NCI-H1930 (cell line): ENCODE measurements at places on chromosomes 4 and X.

DNA sequence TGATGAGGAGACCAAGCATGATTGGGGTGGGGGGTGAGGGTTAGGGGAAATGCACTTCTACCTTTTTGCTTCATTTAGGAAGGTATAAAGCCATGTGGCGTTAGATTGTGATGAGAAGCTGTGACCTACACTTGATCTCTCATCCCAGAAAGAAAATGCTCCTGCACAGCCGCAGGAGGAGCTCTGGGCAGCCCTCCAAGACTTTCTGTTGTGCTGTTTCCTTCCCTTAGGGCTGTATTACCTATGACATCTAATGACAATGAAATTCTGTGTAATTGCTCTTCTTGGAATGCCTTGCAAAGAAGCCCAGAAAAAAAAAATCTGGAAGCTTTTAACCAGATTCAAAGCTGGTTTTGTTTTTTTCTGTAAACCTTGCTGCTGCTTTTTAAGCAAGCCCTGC, 13.4 kb downstream of the PRPS2 start:
- no peak for DNase-seq

DNA sequence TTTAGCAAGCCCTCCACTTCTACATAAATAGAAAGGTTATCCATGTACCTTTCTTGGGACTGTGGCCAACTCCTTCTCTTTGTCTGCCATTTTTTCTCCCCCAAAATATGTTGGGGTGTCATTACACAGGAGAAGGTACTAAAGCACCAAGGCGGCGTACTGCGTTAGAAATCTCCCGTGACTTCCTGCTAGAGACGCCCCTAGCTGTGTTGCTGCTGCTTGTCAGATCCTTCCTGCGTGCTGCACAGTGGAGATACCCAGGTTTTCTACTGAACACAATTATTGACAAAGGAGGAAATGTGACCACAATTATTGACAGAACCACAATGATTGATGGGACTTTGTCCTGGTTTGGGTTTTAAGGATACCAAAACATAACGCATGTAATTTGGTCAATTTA, 97.7 kb downstream of the EFHC2 start:
- DNase-seq: peak; percentile 17

- no peak for DNase-seq
Measured at GRCh38 chr4:56139241-56139827, 190.6 kb downstream of the CEP135 start.

GRCh38 chrX:105636667-105637066, 185.7 kb upstream of the NRK start:
- DNase-seq: no peak

GRCh38 chrX:107687445-107687844, 59.1 kb downstream of the PRPS1 start:
- DNase-seq: no peak

DNA sequence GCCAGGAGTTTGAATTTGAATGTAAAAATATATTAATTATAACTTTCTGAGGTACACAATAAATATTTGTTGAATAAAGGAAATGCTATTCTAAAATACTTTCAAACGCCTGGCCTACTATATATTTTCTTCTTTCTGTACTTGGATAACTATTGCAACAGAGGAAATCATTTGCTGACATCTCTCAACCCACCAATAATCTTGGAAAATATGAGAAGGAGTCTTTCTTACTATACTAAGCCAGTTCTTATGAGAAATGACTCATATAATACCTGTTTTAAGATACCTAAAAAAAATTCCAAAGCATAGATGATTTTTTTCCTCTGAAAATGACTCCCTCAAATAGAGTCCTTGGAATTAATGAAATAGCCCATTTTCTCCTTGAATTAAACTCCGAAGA, 64.1 kb downstream of the CAMK2D start:
- DNase-seq: no peak

GRCh38 chr4:95694411-95694810, 145.5 kb upstream of the PDHA2 start:
- DNase-seq: no peak

- DNase-seq: no peak
Measured at GRCh38 chr4:845233-845835, 19.4 kb upstream of the CPLX1 start.

DNA sequence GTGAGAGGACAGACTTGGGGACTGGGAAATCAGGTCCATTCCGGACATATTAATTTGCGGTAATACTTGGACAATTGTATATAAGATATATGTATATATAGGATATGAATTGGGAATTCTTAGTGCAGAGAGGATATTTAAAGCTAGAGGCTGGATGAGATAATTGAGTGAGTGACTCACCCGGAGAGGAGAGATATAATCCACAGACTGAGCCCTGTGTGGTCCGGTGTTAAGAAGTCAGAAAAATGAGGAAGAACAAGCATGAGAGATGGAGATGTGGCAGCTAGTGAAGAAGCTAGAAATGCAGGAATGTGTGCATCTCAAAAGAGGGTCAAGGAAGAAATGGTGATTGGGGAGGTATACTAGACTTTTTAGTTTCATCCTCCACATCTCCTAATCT, 336.2 kb downstream of the SLC7A11 start:
- no peak for DNase-seq

DNA sequence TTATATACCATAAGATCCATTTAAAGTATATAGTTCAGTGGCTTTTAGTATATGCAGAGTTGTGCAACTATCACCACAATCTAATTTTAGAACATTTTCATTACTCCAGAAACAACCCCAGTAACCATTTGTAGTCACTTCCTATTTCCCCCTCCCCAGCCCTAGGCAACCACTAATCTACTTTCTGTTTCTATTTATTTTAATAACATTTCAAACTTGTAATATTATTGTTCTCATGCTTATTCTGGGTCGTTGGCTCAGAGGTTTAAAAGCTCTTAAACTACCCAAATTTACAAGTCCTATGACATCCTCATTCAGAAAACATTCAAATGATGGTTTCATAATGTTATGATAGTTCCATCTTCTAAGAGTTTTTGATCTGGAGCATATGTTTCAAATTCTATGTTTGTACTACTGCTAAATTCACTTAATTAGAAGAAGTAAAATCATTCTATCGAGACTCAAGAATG, 18.4 kb downstream of the XIAP start:
- DNase-seq: no peak

DNA sequence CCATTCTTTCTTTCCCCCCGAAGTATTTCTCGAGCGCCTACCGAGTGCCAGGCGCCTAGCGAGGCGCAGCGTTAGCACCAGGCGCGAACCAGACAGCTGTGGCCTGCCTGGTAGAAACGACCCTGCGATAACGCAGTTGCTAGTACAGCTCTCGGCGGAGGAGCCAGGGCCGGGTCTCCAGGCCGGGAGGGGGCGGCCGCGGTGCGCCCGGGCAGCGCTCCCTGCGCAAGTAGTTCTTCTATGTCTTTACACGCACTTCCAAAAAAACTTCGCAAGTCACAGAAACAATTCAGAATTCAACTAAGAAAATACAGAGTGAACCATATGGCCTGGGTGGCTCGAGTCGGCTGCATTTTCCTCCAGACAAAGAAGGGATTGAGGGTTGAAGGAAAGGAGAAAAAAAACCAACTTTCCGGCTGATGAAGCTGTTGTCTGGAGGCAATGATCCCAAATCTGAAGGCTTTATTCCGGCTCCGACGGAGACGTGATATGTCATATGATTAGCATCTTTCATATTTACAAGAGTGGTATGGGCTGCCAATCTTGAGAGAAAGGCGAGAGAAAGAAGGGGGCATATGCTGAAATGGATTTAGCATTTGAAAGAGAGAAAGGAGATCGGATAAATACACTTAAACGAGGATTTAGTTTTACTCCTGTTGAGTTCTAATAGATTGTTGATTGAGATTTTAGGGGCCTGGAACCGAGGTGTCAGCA, 7.2 kb upstream of the NEUROG2 start:
- no peak for DNase-seq

- no peak for DNase-seq
Measured at GRCh38 chr4:137526681-137527080, 5.6 kb downstream of the PCDH18 start.

DNA sequence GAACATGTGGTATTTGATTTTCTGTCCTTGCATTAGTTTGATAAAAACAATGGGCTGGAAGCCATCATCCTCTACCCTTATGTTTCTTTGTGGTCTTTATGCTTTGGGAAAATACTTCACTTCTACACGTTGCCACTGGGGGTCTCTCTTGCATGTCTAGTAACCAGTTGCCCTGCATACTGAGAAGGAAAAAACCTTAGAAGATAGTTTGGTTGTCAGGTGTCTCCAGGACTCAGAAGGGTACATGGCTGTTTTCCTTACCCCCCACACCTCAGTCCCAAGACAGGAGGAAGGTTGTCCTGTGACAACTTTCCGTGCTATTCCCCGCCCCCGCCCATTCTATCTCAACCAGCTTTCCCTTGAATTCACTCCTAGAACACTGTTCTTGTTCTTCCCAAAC, 62.1 kb upstream of the LANCL3 start:
- DNase-seq: no peak

DNA sequence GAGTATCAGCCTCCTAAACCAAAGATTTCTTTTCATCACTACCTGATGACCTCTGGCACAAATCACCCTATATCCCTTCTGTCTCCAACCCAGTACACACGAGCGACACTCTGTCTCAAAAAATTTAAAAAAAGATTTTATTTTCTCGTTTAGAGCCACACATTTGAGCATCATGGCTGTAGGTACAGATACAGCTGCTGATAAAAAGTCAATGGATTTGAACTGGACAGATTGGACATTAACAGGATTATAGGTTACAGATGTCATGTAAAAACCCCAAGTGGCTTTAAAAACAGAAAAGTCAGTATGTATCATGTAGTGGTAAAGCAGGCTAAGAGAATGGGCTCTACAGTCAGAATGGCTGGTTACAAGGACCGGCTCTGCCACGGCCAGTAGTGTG, 171.1 kb downstream of the SCFD2 start:
- no peak for DNase-seq

DNA sequence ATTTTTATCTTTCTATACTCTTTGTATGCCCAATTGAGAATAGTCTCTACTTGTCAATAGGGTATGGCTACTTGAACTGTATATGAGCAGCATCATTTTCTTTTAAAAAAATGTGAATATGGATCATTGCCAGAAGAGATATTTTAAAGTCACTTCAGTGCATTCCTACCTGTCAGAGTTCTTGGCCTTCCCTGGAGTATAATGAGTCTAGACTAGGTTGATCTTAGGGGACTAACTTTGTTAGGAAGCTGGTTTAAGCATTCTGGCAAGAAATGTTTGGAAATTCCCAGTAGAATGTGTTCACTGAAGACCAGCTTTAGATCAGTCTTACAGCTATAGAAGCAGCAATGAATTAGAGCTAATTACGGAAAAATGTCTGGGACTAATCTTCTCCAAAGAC, 178.2 kb downstream of the FAT4 start:
- no peak for DNase-seq

GRCh38 chr4:112775801-112776200, 138.9 kb downstream of the LARP7 start:
- no peak for DNase-seq

DNA sequence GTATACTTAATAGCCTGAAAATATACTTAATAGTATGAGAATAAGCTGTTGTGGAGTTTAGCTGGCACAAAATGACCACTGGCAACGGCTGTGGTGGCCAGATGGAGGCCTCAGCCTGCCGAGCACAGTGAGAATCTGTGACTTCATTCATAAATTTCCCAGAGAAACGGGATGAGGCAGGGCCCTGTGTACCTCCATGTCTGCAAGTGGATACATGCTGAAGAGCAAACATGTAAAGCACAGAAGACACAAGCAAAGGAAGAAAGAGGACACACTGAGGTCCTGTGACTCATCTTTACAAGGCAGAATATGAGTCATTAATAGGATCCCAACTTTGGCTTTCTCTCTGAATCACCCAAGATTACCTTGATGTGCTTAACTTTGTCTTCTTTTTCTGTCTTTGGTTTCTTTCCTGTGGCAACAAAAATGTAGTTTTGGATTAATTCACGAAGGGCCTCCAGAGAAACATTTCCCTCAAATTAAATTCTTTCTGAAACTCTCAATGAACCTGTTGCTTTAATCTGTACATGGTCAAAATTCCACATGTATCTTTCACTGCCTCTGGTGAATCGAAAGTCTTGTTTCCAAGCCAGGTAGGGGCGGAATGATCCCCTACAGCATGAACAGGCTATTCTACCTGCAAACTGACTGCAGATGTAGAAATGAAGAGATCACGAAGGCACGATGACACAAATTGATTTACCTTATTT, 56.4 kb downstream of the IRF2 start:
- no peak for DNase-seq

DNA sequence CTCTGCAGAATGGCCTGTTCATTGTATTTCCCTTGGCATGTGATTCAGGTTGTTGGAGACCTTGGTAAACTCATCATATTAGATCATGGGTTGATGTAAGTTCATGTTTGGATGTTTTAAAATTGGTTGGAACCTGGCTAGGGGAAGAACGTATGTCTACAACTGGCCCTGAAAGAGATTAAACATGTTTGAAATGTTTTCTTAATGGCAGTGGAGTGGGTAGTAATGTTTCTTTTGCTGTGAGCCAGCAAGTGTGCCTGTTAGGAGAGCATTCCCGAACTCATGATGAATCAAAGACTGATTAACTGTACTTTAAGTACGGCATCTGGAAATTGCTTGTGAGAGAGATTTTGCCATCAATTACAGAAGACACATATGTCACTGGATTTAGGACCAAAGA, 44.5 kb upstream of the SLC4A4 start:
- no peak for DNase-seq

GRCh38 chr4:102525097-102525496, 23.9 kb downstream of the NFKB1 start:
- no peak for DNase-seq

- DNase-seq: no peak
Measured at GRCh38 chrX:100609591-100609990, 24.9 kb downstream of the TNMD start.

- DNase-seq: no peak
Measured at GRCh38 chr4:147481577-147482109, 746 bp downstream of the EDNRA start.

GRCh38 chr4:47814618-47815295, 23.1 kb downstream of the CORIN start:
- no peak for DNase-seq

DNA sequence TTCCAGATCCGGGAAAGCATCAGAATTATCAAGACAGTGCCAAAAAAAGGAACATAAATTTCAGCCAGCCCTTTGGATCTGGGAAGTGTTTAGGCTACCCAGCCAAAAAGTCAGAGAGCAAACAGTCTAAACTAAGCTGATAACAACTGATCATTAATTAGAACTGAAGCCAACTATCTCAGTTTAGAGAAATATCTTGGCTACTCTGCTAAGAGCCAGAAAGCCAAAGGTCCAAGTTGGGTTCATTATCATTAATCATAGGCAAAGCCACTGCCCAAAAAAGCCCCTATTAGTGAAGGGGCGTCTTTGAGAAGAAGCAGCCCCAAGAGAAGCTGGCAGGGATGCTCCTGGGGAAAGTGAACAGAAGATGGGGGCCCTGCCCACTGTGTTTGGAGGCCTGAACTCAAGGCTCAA, 37.0 kb upstream of the SHISA3 start:
- DNase-seq: no peak

GRCh38 chrX:7085879-7086278, 61.6 kb upstream of the STS start:
- DNase-seq: no peak

- DNase-seq: no peak
Measured at GRCh38 chr4:4247696-4248028, 361 bp downstream of the TMEM128 start.
